PC-3 (cell line): ENCODE measurements at places on chromosomes 3 and 15. TPM values are rescaled to one million over a fixed set of nuclear protein-coding genes. Genes with fewer than 3 reads are reported as not detected.

- DNase-seq, result no peak
Measured at GRCh38 chr3:26655231-26655630, 32.7 kb downstream of the LRRC3B start.

DNA sequence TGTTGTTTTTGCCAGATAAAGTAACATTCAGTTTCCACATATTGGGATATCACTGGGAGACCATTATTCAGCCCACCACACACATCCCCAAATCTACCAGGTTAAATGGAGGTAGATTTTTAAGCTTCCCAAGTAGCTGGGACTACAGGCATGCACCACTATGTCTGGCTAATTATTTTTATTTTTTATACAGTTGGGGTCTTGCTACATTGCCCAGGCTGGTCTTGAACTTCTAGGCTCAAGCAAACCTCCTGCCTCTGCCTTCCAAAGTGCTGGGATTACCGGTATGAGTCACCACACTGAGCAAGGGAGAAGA is 96.6 kb upstream of the CHD2 start:
- DNase-seq, result no peak

- no peak for DNase-seq
Measured at GRCh38 chr3:143955113-143955512, 16.5 kb upstream of the DIPK2A start.

- no peak for DNase-seq
Measured at GRCh38 chr3:34132069-34132692, 333.8 kb downstream of the PDCD6IP start.

- DNase-seq, result no peak
Measured at GRCh38 chr3:49026536-49026935, 2.7 kb downstream of the IMPDH2 start.

GOLGA6D gene
- total RNA-seq, result not detected in 2 replicates

GRAMD1C gene
- 2.8 and 4.5 TPM in 2 replicates for total RNA-seq
